Body of pancreas (tissue), 4 donors: ENCODE measurements at places on chromosomes 3 and 15. TPM values are rescaled to one million over a fixed set of nuclear protein-coding genes. Genes with fewer than 3 reads are reported as not detected.

GOLGA6A gene
- not detected for total RNA-seq

DNA sequence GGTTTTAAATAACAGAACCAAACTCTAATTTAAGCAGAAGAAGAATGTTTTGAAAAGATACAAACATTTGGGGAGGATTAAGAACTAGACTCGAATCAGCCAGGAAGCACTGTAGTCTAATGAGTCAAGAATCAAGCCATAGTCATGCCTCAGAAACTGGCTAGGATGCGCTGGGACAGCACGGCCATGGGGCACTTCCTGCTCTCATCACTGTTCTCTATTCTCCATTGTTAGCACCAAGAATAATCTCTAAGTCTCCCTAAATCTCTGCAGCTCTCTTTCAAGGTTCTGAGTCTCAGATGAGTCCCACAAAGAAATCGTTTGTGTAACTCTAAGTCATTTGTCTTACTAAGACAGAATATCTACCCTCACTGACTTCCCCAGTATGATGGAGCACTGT is 399.0 kb upstream of the KCNMB2 start:
- H3K27me3 ChIP-seq, result no peaks in the 10 kb centered on the region
- H3K4me3 ChIP-seq, result no peak overlapping the region
- H3K27ac ChIP-seq, result no peak overlapping the region
- H3K36me3 ChIP-seq, result no peaks in the 10 kb centered on the region

DNA sequence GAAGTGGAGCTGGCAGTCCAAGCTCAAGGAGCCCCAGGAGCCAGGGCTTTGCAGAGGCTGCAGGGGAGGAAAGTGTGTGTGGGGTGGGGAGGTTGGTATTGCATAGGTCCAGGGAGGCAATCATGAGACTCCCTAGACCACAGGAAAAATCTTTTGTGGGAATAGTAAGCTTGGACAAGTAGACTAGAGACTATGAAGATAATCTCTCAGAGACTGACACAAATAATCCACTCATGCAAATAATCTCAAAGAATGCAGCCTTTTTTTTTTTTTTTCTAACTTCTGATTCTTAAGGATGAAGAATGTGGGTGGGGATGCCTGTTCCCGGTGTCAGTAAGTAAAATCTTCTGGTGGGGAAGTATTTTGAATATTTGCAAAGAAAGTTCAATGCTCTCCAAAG is 113.7 kb downstream of the GREM1 start:
- H3K27ac ChIP-seq, result no peak overlapping the region
- H3K4me1 ChIP-seq, result no peaks in the 10 kb centered on the region
- H3K4me3 ChIP-seq, result no peak overlapping the region
- DNase-seq, result no peak
- H3K36me3 ChIP-seq, result no peaks in the 10 kb centered on the region

GRCh38 chr3:144010371-144010770 is 38.7 kb downstream of the DIPK2A start:
- H3K36me3 ChIP-seq, result no peaks in the 10 kb centered on the region
- H3K27ac ChIP-seq, result no peak overlapping the region
- H3K27me3 ChIP-seq, result no peaks in the 10 kb centered on the region
- H3K4me3 ChIP-seq, result no peak overlapping the region
- no peaks in the 10 kb centered on the region for H3K4me1 ChIP-seq
- DNase-seq, result no peak

SHF gene
- total RNA-seq, result 2.9 TPM

- no peak overlapping the region for H3K27ac ChIP-seq
- DNase-seq, result no peak
- no peaks in the 10 kb centered on the region for H3K27me3 ChIP-seq
- no peaks in the 10 kb centered on the region for H3K36me3 ChIP-seq
- no peaks in the 10 kb centered on the region for H3K4me1 ChIP-seq
These were observed 360.3 kb upstream of the TBL1XR1 start for GRCh38 chr3:177557548-177557947.

GRCh38 chr3:182058488-182058887 is 346.8 kb downstream of the SOX2 start:
- no peaks in the 10 kb centered on the region for H3K4me1 ChIP-seq
- no peak overlapping the region for H3K4me3 ChIP-seq
- no peaks in the 10 kb centered on the region for H3K36me3 ChIP-seq
- DNase-seq, result no peak
- no peaks in the 10 kb centered on the region for H3K27me3 ChIP-seq
- no peak overlapping the region for H3K27ac ChIP-seq

GRCh38 chr15:59516655-59517461 is 78.9 kb downstream of the FAM81A start:
- no peak overlapping the region for H3K27ac ChIP-seq
- H3K4me3 ChIP-seq, result no peak overlapping the region
- no peaks in the 10 kb centered on the region for H3K4me1 ChIP-seq
- H3K27me3 ChIP-seq, result no peaks in the 10 kb centered on the region
- H3K36me3 ChIP-seq, result no peaks in the 10 kb centered on the region

DNA sequence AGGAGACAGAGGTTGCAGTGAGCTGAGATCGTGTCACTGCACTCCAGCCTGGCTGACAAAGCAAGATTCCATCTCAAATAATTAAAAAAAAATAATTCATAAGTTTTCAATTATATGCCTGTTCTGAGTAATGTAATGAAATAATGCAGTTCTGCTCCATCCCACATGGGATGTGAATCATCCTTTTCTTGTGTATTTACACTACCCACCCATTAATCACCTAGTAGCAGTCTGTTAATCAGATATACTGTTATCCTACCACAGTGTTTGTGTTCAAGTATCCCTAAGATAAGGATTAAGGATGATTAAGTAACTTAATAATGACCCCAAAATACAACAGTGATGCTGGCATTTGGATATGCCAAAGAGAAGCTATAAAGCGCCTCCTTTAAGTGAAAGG is 38.8 kb downstream of the PIGB start:
- H3K36me3 ChIP-seq, result peaks cover 9% of the 10 kb centered on the region
- H3K27ac ChIP-seq, result no peak overlapping the region
- no peaks in the 10 kb centered on the region for H3K27me3 ChIP-seq
- H3K4me3 ChIP-seq, result no peak overlapping the region
- no peak for DNase-seq

MUSTN1 gene
- total RNA-seq, result not detected

- H3K27ac ChIP-seq, result no peak overlapping the region
- no peaks in the 10 kb centered on the region for H3K27me3 ChIP-seq
- no peaks in the 10 kb centered on the region for H3K36me3 ChIP-seq
- H3K4me3 ChIP-seq, result no peak overlapping the region
These were observed 9.9 kb upstream of the RPL29 start for GRCh38 chr3:52005571-52005986.

DNA sequence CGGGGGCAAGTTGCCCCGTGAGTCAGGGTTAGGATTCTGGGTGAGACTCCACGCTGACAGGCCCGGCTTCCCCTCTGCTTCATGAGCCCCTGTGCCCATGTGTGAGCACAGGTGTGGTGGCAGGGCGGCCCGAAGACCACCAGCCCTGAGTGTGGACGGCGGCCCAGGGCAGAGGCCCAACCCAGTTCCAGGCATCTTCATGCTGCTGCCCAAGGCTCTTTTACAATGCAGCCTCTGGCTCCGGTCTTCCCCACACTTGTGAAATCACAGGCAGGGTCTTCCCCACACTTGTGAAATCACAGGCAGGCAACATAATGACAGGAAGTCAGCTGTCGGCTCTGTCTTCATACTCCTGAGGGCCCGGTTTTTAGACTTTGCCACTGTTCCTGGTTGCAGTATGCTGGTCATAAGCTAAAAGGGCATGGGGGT is 78.8 kb downstream of the AAGAB start:
- no peak overlapping the region for H3K27ac ChIP-seq
- no peaks in the 10 kb centered on the region for H3K36me3 ChIP-seq
- no peaks in the 10 kb centered on the region for H3K27me3 ChIP-seq
- H3K4me1 ChIP-seq, result peaks cover 15% of the 10 kb centered on the region
- peak; percentile 64 for DNase-seq

DNA sequence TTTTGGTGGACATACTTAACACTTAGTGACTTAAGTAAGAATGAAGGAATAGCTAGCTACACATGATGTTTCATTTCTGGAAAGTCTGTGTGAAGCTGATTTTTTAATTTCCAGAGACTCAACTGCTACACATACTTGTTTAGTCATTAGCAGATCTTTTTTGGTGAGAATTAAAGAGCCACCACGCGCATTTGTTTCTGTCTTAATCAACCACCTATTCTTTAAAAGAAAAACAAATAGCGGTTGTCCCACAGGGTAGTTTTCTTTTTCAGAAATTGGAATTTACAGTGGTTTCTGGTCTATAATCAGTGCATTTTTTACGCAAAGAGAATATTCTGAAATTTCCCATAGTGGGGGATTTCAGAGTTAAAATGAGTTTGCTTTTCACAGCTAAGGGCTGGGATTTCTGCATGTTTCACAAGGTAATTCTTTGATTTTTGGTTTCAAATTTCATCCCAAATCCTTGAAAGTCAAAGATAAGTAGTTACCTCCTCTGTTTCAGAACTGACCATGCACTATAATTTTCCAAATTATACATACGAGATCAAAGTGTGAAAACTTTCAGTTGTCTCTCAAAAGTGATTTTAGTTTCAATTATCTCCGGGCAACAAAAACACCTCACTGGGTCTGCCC is 631.0 kb upstream of the GRM7 start:
- no peak overlapping the region for H3K4me3 ChIP-seq
- H3K36me3 ChIP-seq, result no peaks in the 10 kb centered on the region
- H3K4me1 ChIP-seq, result no peaks in the 10 kb centered on the region
- H3K27ac ChIP-seq, result no peak overlapping the region

- DNase-seq, result no peak
- no peaks in the 10 kb centered on the region for H3K36me3 ChIP-seq
- H3K27me3 ChIP-seq, result no peaks in the 10 kb centered on the region
These were observed 22.5 kb downstream of the FAM240A start for GRCh38 chr3:46634856-46635255.

DNA sequence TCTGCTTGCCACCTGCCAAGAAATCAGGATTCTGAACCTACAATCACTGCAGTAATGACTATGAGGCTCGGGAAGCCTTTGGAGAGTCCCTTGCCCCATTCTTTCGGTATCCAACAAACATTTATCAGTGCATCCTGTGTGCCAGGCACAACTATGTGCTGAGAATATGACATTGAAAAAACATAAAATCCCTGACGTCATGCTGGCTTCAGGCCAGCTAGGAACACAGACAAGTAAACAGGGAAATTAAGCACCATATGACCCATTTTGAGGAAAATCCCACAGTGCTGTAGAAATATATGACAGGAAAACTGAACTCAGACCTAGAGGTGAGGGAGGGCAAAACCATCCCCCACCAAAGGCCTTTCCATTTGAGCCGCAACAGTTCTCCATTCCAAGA is 34.1 kb upstream of the DET1 start:
- no peaks in the 10 kb centered on the region for H3K27me3 ChIP-seq
- H3K4me3 ChIP-seq, result no peak overlapping the region
- no peak overlapping the region for H3K27ac ChIP-seq

DNA sequence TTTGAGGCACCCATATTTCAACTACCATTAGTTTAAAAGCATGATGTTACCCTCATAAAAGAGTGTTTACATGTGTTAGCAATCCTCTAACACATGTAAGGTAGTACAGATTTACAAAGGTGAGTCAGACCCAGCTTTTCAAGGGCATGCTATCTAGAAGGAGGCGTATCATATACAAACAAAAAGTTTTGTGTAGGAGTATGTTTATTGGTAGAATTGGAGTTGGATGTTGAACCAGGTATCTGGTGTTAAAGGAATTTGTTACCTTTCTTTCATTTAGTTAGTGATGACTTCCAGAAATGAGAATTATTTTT is 2.4 kb downstream of the HACD3 start:
- no peaks in the 10 kb centered on the region for H3K36me3 ChIP-seq
- no peak overlapping the region for H3K4me3 ChIP-seq
- no peak for DNase-seq
- H3K27me3 ChIP-seq, result no peaks in the 10 kb centered on the region
- peaks cover 40% of the 10 kb centered on the region for H3K4me1 ChIP-seq

GRCh38 chr15:70017025-70017424 is 80.7 kb downstream of the TLE3 start:
- H3K27me3 ChIP-seq, result no peaks in the 10 kb centered on the region
- H3K27ac ChIP-seq, result no peak overlapping the region
- no peak overlapping the region for H3K4me3 ChIP-seq
- no peak for DNase-seq

- no peak for DNase-seq
- H3K27me3 ChIP-seq, result no peaks in the 10 kb centered on the region
- H3K27ac ChIP-seq, result no peak overlapping the region
- H3K36me3 ChIP-seq, result no peaks in the 10 kb centered on the region
- H3K4me3 ChIP-seq, result no peak overlapping the region
These were observed 40.0 kb upstream of the MCF2L2 start for GRCh38 chr3:183468424-183468823.

GRCh38 chr3:185645596-185646381 is 59.7 kb downstream of the SENP2 start:
- H3K4me1 ChIP-seq, result no peaks in the 10 kb centered on the region
- DNase-seq, result no peak
- no peaks in the 10 kb centered on the region for H3K36me3 ChIP-seq
- no peak overlapping the region for H3K4me3 ChIP-seq
- no peak overlapping the region for H3K27ac ChIP-seq

DNA sequence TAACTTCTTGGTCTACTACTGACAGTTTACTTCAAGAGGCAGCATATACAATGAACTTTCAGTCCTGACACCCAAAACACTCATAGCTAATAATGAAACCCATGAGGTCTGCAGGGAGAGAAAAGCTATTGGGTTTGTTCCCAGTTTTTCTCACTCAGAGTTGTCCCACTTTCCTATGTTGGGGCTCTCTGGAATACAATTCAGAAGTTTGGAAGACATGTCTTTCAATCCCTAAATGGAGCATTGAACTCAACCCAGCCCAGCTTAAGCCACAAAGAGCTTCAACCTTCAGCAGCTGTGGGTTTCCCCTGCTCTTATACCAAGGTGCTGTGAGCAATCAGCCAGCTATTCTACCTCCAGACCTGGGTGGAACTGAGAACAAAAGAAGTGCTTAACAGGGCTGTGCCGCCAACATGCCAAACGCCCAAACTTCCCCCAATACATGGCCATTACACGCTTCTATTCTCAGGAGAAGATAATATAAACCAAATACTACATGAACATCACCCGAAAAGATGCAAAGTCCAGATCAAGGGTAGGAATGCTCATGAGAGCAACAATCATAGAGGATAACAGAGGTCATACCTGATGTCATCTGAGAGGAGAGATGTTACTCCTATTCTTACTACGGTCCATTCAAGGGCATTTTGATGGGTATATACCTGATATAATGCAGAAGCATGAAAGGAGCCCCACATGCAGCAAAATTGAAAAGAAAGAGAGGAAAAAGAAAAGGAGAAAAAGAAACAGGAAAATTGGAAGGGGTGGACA is 131.2 kb upstream of the TGFBR2 start:
- H3K36me3 ChIP-seq, result no peaks in the 10 kb centered on the region
- H3K27ac ChIP-seq, result no peak overlapping the region
- peaks cover 10% of the 10 kb centered on the region for H3K4me1 ChIP-seq
- H3K4me3 ChIP-seq, result no peak overlapping the region
- DNase-seq, result no peak
- no peaks in the 10 kb centered on the region for H3K27me3 ChIP-seq

EFHB gene
- not detected for total RNA-seq

TERC gene
- total RNA-seq, result 17.8 TPM

GRCh38 chr3:131795390-131796090 is 239.3 kb downstream of the CPNE4 start:
- H3K4me1 ChIP-seq, result no peaks in the 10 kb centered on the region
- no peaks in the 10 kb centered on the region for H3K27me3 ChIP-seq
- no peak overlapping the region for H3K4me3 ChIP-seq
- no peaks in the 10 kb centered on the region for H3K36me3 ChIP-seq

GRCh38 chr3:152127058-152127457 is 141.7 kb upstream of the MBNL1 start:
- no peaks in the 10 kb centered on the region for H3K36me3 ChIP-seq
- no peak overlapping the region for H3K4me3 ChIP-seq
- no peaks in the 10 kb centered on the region for H3K27me3 ChIP-seq
- no peak for DNase-seq

- no peaks in the 10 kb centered on the region for H3K27me3 ChIP-seq
- peaks cover 12% of the 10 kb centered on the region for H3K4me1 ChIP-seq
- no peak overlapping the region for H3K4me3 ChIP-seq
- DNase-seq, result no peak
- H3K36me3 ChIP-seq, result no peaks in the 10 kb centered on the region
- peak overlapping the region; percentile 19 for H3K27ac ChIP-seq
These were observed 43.6 kb downstream of the HMG20A start for GRCh38 chr15:77464129-77464865.

SERINC4 gene
- not detected for total RNA-seq
